ENCODE measurements at places on chromosomes 7 and 10.

DNA sequence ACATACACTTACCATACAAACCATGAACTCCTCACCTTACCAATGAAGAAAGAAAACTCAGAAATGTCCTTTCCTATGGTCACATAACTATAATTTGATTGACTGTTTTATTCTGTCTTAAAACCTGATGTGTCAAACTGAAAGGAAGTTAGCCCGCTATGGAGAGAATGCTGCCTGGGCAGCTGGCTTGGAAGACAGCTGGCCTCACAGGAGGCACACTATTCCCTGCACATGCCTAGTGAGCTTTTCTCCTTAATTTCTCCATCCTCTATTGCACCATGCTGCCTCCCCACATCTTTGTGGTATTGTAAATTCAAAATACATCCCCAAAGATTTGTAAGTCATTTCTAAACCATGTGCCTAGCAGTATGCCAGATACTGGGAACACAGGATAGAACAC is 163.3 kb downstream of the STK31 start:
- no peak for DNase-seq

DNA sequence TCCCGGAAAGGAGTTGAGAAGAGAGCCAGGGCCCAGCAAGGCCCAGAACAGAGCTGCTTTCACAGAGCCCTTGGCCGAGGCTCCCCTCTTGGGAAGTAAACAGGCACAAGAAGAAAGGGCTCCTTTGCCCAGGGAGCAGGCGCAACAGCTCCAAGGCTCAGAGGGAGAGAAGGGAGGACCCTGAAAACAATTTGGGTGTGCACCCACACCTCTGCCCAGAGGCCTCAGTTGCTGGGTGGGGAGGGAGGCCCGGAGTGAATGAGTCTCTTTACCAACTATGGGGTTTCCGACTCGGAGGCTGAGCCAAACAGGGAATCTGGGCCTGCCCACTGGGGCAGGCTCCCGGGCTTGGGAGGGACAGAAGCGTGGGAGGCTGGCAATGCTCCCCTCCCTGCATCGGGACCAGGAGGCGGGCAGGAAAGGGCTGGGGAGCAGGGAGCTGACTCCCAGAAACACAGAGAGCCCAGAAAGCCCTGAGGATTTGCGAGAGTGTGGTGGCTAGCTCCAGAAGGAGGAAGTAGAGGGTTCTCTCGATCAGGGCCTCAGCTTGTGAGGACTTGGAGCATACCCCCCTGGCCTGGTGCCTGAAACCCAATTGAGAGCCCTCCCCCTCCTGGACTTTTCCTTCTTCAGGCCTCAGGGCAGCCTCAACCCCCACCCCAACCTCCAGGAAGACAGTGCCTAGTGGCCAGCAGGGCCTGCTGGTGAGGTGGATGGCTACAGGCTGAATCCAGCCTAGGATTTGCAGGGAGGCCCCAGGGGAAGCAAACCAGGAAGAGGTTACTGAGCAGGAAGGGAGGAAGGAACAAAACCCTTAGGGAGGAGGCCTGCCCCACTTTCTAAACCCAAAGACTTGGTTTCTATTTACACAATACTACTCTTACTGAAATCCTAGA is 6.2 kb downstream of the C10orf105 start:
- DNase-seq, result no peak

DNA sequence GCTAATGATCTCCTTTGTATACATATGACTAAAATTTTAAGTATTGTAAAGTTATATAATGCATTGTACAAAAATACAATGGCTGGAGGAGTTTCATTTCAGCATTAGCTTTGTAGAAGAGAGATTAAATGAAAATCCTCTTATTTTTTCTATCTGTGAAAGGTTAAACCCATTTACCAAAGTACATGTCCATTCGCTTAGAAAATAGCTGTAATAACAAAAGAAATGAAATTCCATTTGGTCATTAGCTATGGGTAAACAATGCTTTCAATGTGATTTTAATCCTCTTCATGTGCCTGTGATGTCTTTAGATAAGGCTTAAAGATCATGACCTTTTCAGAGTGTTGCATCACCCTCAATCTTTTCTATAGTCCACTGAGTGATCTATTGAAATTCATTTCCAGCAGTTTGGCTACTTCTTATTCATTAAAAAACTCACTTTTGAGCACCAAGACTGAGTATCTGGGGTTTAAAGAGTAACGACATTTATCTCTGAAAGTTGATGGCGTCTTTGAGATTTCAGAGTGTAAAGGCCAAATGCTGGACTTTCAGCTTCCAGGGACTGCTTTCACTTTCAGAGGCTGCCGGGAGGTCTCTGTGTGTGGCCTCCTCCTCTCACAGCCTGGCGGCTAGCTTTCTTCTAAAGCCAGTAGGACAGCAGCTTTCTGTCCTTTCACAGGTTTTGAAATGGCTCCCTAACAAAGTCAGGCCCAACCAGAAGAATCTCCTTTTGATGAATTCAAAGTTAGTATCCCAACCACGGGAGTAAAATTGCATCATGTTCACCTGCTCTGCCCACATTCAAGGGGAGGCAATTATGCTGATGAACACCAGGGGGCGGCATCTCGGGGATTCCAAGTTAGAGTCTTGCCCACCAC is 701.4 kb upstream of the COBL start:
- DNase-seq, result peak; percentile 52

DNA sequence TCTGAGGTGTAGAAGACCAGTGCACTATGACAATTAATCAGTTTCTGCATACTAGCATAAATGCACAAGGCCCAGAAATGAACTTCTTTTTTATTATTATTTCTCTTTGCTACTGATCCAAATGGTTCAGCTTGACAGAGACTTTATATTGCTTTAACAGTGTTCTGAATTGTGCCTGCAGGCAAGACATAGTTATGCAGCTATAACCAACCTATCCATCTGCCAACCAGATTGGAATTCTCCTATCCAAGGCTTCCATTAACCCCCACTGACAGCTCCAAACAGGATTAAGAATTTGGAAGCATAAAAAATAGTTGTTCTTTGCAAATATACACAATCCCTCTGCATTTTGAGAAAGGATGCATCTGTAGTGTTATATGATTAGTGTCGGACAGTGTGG is 98.2 kb downstream of the BTRC start:
- DNase-seq, result no peak

- DNase-seq, result no peak
Observed at GRCh38 chr7:157518514-157519175, 181.8 kb downstream of the DNAJB6 start.

DNA sequence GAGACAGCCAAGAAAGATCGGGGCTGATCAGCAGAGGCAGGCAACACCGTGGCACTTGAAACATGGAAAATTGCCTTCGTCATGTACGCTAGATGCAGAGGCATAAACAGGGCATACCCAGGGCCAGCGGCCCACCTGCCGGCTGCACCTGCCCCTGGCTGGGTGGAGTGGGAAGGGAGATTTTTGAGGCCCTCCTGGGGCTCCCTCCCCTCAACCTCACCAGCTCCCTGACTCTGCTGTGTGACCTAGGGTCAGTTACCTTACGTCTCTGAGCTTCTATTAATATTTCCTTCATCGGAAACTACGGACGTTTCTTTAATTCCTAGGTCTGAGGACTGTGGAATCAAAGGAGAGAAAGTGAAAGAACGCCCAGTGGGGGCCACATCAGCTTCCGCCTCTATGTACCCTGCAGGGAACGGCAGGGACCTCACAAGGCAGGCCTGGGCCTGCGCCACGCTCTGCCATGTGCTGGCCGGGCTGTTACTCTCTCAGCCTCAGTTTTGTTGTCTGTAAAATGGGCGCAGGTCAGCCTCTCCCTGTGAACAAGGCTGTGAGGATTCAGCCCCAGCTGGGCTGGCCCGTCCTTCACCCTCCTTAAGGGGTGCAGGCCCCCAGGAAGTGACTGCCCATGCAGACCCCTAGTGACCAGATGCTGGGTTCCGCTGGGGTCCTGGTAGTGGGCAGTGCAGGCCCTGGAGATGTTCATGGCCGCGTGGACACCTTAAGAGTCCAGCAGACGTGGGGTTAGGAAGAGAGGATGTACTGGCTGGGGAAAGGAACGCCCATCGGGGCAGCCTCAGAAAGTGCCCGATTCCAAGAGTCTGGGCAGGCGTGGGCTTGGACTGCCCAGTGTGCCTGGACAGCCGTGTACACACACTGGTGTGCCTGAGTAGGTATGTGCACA is 22.7 kb downstream of the ELFN1 start:
- DNase-seq, result no peak

Measured in HT1080 (cell line).